ENCODE measurements at places on chromosomes 2 and 18. TPM values are rescaled to one million over a fixed set of nuclear protein-coding genes. Genes with fewer than 3 reads are reported as not detected.

- DNase-seq, result no peak
These were observed 88.0 kb upstream of the LTBP1 start for GRCh38 chr2:32858713-32859112.

The CHRNG gene
- not detected for total RNA-seq

DNA sequence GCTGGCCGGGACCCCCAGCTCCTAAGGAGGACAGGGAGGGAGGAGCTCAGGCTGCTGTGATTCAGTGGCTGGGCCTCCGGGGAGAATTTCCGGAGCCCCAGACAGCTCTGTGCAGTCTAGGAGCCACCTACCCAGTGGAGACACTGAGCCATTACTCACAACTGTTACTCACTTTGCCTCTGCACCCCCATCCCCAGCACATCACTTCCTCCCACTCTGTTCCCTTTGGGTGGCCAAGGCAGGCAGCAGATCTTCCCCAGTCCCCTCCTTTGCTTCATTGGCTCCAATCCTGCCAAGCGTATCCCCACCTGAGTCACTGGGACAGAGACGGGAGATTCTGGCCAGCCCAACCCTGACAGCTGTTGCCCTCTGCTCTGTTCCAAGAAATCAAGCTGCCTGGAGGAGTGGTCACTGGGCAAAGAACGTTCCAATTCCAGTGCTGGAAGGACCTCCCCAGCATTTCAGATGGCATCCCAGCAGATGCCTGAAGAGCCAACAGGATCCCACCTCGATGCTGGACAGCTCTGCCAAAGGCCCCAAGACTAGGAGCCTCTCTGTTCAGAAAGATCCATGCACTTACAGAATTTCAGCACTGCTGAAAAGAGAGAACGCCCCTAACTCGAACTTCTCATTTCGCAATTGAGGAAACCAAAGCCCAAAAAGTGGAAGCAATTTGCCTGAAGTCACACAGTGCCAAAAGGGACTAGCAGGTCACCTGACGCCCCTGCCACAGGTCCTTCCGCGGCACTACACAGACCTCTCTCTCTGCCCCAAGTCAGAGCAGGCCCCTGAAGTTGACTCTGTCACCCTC, 68.3 kb downstream of the TNS1 start:
- DNase-seq, result peak; percentile 80

The SCTR gene
- total RNA-seq, result 0.33 TPM

The POU3F3 gene
- 0.06 TPM for total RNA-seq

DNA sequence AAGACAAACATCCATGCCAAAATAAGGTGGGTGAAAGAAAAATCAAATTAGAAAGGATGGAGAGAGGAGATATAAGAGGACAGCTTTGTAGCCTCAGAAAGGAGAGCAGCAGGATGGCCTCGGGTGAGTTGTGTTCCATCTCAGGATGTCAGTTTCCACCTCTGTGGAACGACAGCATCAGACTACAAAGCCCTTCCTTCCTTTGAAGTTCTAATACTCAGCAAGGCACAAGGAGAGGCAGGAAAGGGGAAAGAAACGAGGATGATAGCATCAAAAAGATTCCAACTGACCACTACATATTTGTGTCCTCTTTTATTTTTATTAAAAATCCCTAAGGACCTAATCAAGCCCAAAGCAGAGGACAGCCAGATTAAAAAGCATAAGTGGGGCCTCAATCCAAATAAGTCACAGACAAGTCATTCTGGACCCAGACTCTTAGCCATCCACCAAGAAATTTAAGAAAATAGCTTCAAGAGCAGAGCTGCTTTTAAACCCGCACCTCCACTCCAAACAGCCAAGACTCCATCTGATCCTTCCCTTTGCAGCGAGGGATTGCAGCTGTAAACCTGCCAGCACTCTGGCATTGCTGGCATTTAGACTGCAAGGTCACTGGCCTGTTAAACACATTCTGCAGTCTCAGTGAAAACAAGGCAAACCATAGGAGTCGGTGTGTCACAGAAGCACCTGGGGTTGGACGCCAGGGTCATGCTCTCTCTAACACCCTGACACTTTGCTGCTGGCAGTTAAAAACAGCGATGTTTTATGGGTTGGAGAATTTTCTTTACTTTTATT, 314.5 kb upstream of the CHAC2 start:
- DNase-seq, result peak; percentile 64

DNA sequence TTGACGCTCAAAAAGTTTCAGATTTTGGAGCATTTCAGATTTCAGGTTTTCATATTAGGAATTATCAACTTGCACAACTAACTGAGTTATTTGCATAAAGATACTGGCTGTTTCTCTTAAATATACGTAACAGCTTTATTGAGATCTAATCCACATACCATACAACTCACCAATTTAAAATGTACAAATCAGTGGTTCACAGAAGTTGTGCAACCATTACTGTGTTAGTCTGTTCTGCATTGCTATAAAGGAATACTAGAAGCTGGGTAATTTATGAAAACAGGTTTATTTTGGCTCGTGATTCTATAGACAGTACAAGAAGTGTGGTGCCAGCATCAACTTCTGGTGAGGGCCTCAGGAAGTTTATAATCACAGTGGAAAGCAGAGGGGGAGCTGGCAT, 8.2 kb downstream of the ATIC start:
- no peak for DNase-seq

Data from adrenal gland (tissue), 19 donors.